GM12891 (cell line): ENCODE measurements at places on chromosomes 11 and 22.

DNA sequence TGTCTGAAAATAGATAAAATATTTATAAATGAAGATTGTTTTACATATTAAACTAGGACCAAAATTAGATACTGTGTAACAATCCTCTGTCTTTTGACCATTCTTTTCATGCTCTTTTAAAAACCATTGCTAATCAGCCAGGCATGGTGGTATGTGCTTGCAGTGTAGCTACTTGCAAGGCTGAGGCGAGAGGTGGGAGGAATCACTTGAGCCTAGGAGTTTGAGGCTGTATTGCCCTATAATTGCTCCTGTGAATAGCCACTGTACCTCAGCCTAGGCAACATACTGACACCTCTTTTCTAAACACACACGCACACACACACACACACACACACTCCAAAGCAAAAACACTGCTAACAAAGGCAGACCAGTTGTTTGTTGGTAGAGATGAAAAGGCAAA, 259.2 kb downstream of the JRKL start:
- no peak for DNase-seq

DNA sequence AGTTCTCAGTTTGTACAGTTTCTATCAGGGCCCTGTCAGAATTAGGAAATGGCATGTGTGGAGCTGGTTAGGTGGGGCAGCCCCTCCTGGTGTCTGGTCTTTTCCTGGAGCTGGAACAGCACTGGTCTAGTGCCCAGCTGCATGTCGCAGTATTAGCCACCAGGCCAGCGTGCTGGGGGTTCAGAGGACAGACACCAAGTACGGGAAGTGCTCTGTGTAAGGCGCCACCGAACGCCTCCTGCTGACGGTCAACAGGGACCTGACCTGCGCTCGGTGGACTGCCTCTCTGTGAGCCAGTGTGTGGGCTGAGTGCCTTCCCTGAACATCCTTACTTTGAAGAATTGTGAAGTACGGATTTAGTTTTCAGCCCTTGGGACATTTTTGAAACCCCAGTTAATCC, 33.9 kb downstream of the AP2A2 start:
- no peak for DNase-seq

DNA sequence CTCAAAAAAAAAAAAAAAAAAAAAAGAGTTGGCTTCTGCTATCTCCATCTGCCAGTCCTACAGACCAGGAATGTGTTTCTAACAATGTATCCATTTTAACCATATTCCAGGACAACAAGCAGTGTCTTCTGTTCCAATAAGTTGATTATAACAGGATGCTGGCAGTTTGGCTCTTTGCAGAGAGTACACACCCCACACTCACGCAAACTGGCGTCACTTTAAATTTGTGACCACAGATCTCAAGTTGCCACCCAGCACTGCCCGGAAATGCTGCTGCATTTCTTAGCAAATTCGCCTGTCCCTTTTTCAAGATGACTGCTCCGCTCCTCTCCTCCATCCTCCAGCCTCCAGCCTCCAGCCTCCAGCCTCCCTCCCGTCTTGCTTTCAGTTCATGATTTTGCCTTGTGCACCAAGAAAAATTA, 44.3 kb downstream of the SCGB1A1 start:
- no peak for DNase-seq

- no peak for DNase-seq
Observed at GRCh38 chr11:59262177-59262818, 49.6 kb upstream of the MPEG1 start.

DNA sequence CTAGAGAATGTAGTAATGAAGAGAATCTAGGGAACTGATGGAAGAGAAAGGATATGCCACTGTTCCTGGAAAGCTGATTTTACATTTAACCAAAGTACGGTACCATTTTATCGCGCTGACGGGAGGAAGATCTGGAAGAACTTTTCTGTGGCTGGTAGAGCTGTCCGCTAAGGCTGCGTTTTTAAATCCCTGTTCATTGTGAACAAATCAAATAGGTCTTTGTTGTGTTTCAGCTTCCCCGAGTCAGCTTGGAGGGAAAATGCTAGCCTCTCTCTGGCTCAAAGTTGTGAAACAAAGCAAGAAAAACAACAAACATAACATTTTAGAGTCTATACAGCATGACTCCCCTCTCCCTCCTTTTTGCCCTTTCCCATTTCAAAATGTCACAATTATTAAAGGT, 34.4 kb downstream of the FBXO7 start:
- DNase-seq, result no peak

DNA sequence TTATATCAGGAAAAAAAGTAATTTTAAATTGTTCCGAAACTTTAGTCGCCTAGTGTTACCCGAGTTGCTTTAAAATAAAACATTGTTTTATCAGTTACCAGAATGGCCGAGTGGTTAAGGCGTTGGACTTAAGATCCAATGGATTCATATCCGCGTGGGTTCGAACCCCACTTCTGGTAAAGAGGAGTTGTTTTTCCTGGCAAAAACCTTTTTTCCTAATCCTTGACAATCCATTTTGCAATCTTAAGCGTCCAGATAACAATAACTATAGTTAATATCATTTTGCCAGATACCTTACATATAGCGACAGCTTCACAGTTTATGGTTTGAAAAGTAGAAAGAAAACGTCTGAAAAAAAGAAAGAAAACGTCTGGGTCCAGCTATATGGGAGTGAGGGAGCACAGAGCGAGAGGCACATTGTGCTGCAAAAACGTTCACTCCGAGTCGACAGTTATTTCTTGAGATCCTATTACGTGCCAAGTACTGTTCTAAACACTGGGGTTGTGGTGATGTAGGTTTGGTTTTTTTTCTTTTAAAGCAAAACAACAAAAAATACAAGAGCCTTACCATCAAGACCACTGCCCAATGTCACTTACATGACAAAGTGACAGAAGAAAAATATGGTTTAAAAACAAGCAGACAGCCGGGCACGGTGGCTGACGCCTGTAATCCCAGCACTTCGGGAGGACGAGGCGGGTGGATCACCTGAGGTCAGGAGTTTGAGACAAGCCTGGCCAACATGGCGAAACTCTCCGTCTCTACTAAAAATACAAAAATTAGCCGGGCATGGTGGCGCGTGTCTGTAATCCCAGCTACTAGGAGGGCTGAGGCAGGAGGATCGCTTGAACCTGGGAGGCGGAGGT, 40.6 kb downstream of the OR4D9 start:
- no peak for DNase-seq

DNA sequence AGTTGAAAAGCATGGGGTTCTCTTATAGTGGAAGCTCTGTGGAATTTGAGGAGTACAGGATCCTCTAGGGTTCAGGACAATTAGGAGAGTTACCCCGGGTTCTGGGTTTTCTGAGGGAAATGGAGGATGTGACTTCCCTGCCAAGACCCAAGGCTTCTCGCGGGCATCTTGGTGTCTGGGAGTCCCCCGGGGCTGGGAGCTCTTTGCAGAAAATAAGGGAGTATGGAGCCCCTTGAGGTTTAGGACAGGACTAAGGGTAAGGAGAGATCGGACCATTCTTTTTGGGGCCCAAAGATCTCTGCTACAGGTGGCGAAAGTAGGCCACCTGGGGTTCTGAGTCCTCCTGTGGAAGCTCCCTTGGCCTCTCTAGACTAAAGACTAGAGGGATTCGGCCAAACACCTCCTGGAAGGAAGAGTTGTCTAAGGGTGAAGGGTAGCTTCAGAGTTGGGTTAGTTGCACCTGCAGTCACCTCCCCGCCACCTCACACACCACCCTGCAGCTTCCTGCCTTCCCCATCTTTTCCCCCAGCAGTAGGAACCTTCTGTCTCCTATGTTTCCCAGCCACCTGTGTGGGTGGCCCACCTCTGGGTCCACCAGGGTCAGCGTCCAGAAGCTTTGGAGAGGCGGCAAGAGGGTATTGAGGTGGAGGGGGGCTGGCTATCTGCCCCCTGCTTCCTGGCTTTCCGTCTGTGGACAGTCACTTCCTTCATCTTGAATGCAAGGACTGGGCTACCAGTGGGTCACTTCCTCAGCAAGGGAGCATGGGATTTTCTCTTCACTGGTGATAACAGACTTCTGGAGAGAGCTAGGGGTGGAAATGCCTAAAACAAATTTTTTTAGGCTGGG, 908 bp downstream of the LIMK2 start:
- DNase-seq, result no peak
